Skin of body (tissue), 3 donors: ENCODE measurements at places on chromosomes 4 and X. TPM values are rescaled to one million over a fixed set of nuclear protein-coding genes. Genes with fewer than 3 reads are reported as not detected.

The GAGE12H gene
- total RNA-seq, result not detected

The RAB39B gene
- 0.30 TPM for total RNA-seq

The CSAG1 gene
- total RNA-seq, result not detected

- no peak for DNase-seq
Observed at GRCh38 chrX:45322820-45323219, 122.1 kb upstream of the DIPK2B start.

DNA sequence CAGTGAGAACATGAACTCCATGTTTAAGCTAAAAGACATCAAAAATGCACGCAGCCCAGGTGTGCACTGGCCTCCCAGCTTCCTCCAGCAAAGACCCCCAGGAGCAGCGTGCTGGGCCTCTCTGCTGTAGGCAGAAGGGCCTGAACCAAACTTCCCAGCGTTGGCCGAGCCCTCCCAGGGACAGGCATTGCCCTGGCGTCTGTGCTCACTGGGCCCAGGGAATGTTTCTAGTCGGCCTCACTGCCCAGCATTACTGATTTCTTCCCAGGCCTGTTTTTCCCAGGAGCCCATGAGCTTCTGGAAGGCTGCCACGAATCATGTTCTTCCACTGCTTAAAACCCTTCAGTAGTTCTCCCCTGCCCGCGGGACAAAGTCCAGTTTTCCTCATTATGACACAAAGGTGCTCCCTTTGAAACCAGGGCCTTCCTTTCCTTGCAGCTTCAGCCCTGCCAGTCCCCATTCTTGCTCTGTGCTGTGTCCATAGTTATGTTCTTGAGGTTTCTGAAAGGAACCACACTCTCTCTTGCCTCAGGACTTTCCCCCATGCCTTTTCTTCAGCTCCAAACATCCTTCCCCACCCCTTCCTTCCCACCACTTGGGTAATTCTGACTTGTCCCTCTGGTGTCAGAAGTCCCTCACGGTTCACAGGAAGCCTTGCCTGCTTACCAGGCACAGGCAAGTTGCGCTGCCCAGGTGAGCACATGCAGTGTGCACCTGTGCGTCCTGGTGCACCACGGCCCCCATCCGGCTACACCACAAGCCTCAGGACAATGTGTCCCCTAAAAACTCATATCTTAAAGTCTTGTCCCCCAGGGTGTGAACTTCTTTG is 93.4 kb upstream of the ENPP6 start:
- no peak for DNase-seq

GRCh38 chr4:142485452-142485851 is 360.6 kb downstream of the INPP4B start:
- no peak for DNase-seq

GRCh38 chr4:123661080-123661737 is 264.6 kb downstream of the SPRY1 start:
- DNase-seq, result no peak

DNA sequence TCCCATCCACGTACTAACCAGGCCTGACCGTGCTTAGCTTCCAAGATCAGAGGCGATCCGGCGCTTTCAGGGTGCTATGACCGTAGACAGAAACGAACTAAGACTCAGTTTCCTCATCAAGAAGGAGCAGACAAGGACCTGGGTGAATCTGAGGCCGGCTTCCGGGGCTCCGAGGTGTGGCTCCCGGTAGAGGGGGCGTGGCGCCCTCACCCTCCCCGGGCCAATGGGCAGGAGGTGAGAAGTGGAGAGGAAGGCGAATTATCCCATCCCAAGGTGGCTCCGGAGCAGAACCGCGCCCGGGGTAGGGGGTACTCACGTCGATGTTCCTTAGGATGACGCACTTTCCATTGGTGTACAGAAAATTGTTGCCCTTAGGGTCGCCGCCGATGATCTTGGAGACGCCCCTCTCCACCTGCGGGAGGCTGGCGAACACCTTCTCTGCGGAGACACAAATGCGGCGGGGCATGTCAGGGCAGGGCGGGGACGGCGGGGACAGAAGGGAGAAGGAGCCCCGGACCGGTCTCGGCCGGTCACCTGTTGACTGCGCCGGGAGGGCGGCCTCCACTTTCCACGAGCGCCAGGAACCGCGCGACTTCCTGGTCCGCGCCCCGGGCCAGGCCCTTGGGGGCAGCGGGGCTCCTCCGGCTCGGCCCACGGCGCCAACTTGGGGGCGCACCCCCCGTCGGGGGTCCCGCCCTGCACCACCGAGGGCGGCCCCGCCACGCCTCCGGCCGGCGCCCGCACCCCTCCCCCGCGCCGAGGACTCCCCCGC is 616 bp downstream of the WDR1 start:
- no peak for DNase-seq

- DNase-seq, result peak; percentile 58
Observed at GRCh38 chrX:53089224-53089842, 4.6 kb upstream of the KANTR start.
